NCI-H1436 treated with DMSO at 0.1 percent for 48 hours (cell line): ENCODE measurements at places on chromosomes 11 and 22.

GRCh38 chr11:68870470-68870869 lies 28.8 kb upstream of the CPT1A start:
- no peak for DNase-seq

- no peak for DNase-seq
These were observed at the start of gene CDC42EP1 for GRCh38 chr22:37559901-37560607. TSS of gene CDC42EP1 (plus strand) at chr22:37560480. CDS start at chr22:37566350, 5,870 bp downstream.

- DNase-seq: no peak
These were observed 70.5 kb upstream of the WNT11 start for GRCh38 chr11:76276781-76277155.

DNA sequence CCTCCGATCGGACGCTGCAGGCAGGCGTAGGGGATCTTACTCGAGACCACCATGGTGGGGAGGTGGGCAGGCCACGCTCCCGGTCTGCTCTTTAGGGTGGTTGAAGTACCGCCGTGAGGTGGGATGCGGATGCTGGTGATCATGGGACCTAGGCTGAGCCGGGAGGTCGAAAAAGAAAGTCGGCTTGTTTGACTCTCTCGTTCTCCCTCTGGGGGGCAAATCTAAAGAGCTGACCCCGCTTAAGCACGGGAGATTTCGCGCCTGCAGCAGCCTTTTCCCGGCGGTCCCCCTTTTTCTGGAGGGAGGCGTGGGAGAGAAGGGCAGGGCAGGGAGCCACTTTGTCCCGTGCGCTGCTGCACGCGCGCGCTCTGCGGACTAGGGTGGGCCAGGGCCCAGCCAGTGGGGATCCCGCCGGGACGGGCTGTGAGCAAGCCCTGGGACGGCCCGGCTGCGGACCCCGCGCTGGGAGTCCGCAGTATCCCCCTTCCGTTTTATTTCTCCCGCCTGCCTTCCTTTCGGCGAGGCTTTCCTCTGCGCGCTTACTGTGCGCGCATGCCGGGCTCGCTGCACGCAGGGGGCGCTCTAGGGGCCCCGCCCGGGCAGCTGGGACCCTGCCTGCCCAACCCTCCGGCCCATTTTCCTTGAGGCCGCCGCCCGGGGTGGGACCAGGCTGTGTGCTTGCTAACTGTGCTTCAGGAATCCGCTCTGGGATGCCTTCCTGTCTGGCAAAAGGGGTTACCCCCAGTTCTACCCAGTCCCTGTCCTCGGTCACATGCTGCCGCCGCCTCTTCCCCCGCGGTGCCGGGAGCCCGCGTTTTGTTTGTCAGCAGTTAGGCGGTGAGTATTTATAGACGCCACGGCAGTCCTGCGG lies 81.0 kb downstream of the PRR5L start:
- DNase-seq: no peak

- DNase-seq: no peak
These were observed 453.4 kb downstream of the TBC1D22A start for GRCh38 chr22:47215851-47216250.

- no peak for DNase-seq
These were observed 17.1 kb upstream of the SYTL2 start for GRCh38 chr11:85827748-85828639.

DNA sequence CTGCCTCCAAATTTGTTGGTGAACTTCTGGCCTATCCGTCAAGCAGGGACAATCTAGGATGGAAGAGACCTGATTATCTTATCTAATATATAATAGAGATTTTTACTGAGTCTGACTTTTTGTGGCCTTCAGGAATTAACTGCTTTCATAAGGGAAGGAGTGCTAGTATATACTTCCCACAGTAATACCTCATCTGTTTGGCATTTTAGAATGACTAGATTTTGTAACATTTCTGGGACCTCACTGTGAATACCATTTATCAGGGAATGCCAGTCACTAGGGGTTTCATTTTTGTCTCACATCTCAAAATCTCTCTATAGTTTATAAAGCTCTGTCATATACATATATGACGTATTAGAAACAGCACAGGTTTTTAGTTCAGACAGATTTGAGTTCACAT lies 114.3 kb downstream of the INSC start:
- DNase-seq: no peak

DNA sequence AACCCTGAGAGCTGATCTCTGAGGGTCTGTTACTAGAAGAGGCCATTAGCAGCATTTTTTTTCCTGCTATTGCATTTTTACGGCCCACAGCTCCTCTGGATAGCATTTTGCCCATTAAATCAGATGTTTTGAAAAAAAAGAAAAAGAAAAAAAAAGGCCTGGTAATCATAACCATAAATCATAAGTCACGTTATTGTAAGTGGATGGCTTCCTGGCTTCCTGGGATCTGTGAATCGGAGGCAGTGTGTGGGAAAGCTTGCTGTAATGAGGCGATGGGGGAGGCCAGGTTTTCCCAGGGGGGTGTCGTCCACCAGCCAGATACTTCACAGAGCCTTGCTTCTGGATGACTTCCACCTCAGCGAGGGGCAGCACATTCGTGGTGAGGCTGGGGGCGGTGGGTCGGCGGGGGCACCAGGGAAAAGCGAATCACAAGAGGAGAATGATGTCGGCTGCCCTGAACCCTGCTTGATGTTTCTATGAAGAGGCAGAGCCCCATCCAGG lies 106.5 kb upstream of the SYT13 start:
- no peak for DNase-seq

DNA sequence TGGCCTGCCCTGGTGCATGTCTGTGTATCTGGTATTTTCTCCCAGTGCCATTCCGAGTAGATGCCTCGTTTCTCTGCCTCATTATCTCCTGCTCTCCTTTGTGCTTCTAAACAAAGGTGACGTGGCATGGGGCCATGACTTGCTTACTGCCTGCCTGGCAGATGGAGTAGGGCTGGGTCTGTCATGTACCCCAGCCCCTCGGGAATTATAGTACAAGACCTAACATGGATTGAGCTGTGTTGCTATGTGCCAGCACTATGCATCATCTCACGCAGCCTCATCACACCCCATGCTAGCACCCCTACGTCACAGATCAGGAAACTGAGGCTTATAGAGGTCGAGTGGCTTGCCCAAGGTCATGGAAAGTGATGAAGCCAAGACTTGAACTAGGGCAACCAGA lies 88.1 kb downstream of the GALNT18 start:
- DNase-seq: peak; percentile 62

DNA sequence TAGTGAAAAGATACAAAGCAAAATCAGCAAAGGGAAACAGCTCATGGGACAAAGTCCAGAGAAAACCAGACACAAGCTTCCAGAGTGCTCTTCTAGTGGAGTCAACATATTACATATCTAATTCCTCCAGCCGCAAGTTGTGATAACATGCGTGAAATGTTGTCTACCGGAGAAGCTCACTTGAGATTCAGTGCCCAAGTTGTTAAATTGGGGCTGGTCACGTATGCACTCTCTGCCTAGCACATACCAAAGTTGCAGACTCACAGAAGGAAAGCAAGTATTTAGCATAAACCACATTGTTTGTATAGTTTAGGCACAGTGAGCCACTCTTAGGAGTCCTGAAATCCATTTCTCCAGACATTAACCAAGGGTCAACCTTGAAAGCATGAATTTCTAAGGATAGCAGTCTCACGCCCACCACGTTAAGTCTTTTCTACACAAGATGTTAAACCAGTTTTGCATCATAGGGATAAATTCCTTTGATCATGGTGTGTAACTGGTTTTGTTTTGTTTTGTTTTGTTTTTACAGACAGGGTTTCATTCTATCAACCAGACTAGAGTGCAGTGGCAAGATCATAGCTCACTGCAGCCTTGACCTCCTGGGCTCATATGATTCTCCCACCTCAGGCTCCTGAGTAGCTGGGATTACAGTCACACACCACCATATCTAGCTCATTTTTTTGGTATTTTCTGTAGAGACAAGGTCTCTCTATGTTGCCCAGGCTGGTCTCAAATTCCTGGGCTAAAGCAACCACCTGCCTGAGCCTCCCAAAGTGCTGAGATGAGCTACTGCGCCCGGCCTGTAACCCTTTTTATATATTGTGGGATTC lies 39.5 kb upstream of the EP300 start:
- no peak for DNase-seq

DNA sequence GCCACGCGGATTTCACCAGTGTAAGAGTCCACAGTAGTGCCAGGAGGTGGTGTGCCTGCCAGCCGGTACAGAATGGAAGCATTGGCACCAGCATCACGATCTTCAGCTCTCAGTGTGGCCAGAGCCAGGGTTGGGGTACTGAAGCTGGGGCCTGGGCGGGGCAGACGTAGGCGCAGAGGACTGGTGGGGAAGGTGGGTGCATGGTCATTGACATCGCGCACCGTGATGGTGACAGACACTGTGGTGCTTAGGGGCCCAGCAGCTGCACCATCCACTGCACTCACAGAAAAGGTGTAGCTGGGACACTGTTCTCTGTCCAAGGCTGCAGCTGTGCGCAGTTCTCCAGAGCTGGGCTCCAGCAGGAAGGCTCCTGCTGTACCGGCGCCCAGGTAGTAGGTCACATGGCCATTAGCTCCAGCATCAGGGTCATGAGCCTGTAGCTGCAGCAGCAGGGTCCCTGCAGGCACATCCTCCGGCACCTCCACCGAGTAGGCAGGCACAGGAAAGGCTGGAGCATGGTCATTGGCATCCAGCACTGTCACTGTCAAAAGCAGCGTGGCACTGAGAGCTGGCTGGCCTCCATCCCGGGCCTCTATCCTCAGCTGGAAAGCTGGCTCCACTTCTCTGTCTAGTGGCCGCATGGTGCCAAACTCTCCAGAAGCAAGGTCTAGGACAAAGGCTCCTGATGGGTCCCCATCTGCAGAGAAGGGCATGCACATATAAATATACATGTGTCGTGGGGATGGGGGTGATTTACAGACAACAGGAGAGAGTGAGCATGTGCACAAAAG lies 7.9 kb upstream of the TPP1 start:
- no peak for DNase-seq

GRCh38 chr22:21455334-21456089 lies 11.7 kb upstream of the TMEM191C start:
- no peak for DNase-seq

GRCh38 chr11:125931668-125932067 lies 14.2 kb upstream of the VSIG10L2 start:
- DNase-seq: no peak

DNA sequence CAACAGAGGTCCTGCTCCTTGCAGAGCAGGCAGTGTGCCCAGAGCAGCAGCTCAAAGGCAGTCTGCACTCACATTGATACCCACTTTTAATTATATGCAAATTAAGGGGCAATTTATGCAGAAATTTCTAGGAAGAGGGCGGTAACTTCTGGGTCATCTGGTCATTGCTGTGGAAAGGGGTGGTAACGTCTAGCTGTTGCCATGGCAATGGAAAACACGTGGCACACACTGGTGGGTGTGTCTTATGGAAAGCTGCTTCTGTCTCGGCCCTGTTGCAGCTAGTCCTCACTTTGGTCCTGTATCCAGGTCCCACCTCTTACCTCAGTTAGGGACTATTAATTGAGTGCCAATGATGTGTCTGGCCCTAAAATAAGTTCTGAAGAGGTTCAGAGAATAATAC lies 36.8 kb downstream of the BARX2 start:
- DNase-seq: no peak

DNA sequence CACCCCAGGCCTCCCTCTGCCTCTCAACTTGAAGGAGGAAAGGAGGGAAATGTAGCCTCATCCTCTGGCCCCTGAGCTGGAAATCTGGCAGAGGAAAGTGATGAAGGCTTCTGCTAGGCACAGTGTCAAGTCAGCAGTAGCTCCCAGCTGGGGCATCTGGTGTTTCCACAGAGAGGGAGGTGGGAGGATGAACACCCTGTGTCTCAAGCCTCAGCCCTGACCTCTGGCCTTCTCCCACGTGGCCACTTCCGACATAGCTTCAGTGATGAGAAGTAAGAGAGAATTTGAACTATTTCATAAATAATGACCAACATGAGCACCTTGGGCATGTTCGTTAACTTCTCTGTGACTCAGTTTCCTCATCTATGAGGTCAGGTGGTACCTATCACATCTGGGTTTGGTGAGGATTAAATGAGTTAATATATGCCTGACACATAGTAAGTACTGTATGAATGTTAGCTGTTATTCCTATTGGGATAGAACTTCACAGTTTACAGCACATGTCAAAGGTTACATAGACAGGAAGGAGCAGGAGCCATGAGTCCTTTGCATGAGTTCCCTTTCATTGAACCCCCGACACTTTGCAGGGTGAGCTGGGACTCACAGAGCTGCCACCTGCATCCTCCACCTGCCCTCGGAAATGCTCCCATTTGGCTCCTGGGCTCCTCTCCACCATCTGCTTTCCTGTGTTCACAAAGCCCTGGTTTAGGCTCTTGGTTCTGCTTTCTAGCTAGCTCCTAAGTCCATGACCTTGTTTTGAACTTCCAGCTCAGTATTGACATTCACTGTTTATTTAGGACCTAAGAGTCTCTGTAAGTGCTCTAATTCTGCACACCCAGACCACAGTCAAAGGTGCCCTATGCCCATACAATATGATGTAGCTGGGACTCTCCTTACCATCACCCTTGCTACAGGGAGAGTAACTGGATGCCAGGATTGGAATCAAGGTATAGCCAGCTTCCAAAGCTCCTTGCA lies 61.7 kb downstream of the CSNK2A3 start:
- no peak for DNase-seq

DNA sequence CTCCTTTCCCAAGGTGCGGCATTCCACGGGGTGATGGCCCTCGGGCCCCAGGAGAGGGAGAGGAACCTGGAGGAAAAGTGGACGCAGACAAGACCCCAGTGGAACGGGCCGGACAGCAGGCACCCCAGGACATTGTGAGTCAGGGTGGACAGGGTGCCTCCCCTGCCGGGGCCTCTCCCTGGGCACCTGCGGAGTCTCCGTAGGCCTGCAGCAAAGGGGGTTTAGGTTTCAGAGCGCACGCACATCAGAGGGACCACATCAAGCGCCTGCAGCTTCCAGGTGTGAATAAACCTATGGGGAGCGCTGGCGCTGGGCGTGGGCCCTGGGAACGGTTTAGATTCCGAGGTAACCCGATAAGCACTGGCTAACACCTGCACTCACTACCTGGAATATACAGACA lies 22.7 kb upstream of the FGF19 start:
- no peak for DNase-seq

- DNase-seq: no peak
These were observed 301.3 kb downstream of the DDX10 start for GRCh38 chr11:108966206-108966605.

GRCh38 chr22:45889093-45889538 lies 87.8 kb downstream of the WNT7B start:
- DNase-seq: no peak

- DNase-seq: no peak
These were observed 904 bp downstream of the SLC35F2 start for GRCh38 chr11:107857550-107858216.

GRCh38 chr11:63867511-63867910 lies 28.6 kb downstream of the MARK2 start:
- no peak for DNase-seq

DNA sequence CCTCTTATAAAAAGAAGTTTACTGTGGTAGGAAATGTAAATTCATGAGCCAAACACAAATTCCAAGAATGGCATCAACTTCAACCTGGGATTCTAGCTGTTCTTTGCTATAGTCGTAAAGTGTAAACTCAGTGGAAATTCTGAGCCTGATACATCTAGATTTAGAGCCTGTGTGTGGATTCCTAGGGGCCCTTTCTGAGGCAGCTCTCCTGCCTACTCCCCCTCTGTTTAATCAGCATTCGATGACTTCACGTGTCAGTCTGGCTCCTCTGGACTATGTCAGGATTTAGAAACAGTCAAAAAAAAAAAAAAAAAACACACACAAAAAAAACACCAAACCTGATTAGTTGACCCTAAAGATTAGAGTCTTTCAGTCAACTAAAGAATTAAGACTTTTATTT lies 93.1 kb upstream of the SC5D start:
- DNase-seq: no peak
